Femur (tissue), 1 donor: ENCODE measurements at places on chromosomes 2 and 18.

DNA sequence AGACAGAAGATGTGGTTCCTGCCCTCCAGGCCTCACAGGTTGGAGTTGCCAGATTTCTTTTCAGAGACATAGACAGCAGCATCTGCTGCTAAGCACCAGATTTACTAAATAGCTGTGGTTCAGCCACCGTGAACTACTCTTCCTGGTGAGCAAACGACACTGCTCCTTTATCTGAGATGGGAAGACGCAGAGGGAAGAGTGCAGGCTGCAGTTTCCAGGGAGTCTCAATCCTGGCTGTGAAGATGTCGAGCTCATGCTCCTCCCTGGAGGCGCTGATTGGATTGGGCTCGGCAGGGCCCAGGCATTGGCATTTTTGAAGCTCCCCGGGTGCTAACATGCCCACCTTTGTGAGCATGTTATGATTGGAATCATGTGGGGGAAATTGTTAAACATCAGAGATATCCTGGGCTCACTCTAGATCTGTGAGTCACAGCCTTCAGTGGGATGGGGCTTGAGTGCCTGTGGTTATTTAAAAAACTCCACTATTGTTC lies 314.8 kb downstream of the TSN start:
- DNase-seq: no peak

GRCh38 chr2:8532438-8532837 lies 149.4 kb upstream of the ID2 start:
- no peak for DNase-seq

GRCh38 chr2:127255146-127255545 lies 35.0 kb upstream of the CYP27C1 start:
- DNase-seq: peak; percentile 74

GRCh38 chr18:7417727-7418126 lies 149.4 kb upstream of the PTPRM start:
- no peak for DNase-seq

GRCh38 chr2:19745318-19746136 lies 156.3 kb downstream of the TTC32 start:
- no peak for DNase-seq

DNA sequence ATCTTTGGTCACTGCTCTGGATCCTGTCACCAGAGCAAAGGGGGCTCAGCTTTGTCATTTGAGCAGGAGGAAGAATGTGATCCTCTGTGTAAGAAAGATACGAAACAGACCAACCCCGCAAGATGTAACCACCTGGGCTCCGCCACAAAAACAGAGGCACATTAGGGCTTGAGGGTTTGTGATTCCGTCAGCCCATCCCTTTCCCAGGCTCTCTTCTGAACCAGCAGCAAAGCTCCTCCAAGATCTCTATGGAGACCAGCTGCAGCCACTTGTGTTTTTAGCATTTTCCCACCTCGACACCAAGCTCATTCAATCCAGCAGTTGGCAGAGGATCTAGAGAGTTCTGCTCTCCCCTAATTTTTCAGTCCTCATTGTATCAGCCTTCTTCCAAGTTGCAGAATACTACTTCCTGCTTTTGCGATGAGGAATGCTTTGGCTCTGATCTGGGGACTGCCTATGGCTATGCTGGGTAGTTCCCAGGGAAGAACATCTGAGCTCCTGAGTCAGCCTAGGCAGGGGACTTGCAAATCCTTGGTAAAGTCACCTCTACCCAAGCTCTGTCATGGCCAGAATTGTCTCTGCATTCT lies 139.6 kb upstream of the RAB12 start:
- peak; percentile 52 for DNase-seq

DNA sequence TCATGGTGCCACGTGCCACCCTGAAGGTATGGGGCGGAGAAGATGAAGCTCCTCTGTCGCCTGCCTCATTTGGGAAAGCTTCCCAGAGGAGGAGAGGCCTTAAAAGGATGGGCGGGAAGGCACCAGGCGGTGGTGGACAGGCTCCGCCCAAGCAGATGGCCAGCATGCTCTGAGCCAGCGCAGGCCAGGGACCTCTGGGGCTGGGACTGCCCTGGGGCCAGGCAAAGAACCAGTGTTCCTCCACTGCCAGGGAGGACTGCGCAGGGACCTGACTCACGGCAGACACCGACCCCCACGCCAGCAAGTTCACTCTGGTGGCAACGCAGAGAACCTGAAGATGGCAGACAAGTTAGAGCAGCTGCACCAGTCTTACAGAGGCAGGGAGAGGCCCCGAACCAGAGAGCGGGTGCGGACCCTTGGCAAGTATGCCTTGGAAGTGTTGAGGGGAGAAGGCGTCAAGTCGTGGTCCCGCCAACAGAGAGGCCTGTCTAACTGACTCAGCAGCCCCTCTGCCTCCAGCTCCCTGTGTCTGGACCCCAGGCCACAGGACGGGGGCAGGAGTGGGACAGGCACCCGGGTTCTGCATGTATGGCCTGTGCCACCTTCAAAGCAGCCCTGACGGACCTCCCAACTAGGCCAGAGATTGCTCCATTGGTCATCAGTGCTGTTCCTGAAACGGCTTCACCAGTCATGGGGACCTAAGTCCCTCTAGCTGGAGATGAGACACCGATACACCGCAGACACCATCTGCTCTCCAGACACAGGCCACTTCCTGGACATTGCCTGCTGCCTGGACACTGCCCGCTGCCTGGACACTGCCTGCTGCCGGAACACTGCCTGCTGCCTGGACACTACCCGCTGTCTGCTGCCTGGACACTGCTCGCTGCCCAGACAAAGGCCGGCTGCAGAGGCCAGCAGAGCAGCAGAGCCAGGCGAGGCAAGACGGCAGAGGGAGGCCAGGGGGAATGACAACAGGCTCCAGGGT lies 124.7 kb downstream of the HDAC4 start:
- DNase-seq: peak; percentile 72

GRCh38 chr2:138744713-138745112 lies 35.5 kb downstream of the NXPH2 start:
- DNase-seq: peak; percentile 80

DNA sequence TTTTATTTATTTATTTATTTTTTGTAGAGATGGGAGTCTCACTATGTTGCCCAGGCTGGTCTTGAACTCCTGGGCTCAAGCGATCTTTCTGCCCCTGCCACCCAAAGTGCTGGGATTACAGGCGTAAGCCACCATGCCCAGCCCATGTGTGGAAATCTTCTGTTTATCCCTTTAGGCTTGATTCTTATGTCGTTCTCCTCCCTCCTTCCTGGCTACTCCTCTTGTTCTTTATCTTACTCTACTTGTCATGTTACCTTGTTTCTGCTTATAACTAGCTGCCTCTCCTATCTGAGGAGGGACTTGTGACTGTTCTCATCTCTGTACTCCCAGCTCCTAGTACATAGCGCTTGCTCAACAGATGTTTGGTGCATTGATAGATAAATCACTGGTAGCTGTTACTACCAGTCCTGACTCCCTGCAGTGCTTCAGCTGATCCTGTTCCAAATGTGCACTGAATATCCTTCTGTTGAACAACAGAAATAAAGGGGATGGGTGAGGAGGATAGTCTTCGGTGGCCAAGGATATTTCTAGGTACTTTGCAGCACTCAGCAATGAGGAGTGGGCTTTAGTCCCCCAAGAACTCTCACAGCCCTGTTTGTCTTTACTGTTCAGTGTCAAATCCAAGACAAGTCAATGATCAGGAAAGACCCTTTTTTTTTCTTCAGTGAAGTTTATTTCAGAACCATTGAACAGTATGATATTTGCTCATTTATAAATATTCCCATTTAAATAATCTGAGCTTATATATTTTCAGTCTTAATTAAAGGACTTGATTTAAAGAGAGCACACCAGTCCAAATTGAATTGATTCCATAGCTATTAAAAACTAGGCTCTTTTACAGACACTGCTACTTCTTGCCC lies 7.2 kb downstream of the IL1B start:
- DNase-seq: no peak

DNA sequence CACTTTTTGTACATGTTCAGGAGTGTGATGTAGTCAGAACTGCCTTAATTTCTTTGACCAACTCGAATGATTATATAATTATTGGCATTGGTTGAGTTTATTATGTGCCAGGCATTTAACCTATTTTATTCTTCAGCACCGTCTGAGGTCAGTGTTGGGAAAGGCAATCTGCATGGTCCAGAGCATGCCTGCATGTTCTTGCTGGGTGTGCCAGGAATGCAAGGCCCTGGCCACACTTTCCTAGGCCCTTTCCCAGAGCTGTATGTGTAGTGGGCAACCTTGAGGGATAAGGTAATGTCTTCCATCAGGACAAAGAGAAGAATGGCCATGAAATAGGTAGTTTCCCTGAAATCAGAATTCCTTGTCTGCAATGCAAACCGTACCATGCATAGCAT lies 9.7 kb upstream of the SNRNP200 start:
- no peak for DNase-seq

- no peak for DNase-seq
Measured at GRCh38 chr2:208049441-208049840, 24.1 kb upstream of the PLEKHM3 start.

DNA sequence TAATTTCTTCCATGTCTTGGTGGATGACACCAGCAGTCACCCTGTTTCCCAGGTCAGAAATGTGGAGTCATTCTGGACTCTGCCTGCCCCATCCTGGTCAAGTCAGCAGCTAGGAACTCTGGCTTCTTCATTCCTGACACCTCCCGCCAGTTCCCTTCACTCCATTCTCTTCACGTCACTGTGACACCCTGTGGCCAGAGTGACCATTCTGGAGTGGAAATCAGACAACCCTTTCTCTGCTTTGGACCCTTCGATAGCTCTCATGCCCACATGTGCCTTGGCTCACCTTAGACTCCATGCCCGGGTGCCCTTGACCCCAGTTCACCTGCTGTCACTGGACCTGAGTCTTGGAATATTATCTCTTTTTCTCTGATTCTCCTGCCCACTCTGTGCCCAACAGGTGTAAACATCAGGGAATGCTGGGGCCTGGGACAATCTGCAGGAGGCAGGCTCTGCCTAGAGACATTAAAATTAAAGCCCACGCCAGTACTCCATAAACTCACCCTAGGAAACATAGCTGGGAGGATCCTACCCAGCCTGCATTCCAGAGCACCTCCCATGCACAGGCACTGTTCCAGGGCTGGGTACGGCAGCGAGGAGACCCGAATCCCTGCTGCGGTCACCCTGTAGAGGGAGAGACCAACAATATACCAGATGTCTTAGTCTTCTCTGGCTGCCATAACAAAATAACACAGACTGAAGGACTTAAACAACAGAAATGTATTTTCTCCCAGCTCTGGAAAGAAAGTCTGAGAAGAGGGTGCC lies 41.1 kb upstream of the FAHD2A start:
- peak; percentile 3 for DNase-seq

- DNase-seq: no peak
Measured at GRCh38 chr2:164458792-164459191, 162.5 kb downstream of the GRB14 start.

- no peak for DNase-seq
Measured at GRCh38 chr18:73824671-73825070, 323.0 kb downstream of the FBXO15 start.

- DNase-seq: peak; percentile 5
Measured at GRCh38 chr2:8462280-8462679, 219.6 kb upstream of the ID2 start.

- no peak for DNase-seq
Measured at GRCh38 chr2:31000970-31001369, 137.3 kb downstream of the GALNT14 start.

DNA sequence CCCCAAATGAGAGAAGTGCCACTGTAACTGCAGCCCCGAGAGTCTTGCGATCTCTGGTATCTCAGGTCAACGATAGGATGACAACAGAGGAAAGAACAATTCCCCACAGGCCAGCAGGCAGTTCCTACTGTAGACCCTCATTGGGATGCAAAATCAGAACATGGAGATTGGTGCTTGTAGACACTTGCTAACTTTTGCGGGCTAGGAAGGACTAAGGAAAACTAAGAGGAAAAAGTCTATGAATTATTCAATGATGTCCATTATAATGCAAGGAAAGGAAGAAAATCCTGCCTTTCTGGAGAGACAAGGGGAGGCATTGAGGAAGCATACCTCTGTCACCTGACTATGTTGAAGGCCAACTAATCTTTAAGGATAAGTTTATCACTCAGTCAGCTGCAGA lies 51.9 kb upstream of the CWC22 start:
- DNase-seq: no peak

DNA sequence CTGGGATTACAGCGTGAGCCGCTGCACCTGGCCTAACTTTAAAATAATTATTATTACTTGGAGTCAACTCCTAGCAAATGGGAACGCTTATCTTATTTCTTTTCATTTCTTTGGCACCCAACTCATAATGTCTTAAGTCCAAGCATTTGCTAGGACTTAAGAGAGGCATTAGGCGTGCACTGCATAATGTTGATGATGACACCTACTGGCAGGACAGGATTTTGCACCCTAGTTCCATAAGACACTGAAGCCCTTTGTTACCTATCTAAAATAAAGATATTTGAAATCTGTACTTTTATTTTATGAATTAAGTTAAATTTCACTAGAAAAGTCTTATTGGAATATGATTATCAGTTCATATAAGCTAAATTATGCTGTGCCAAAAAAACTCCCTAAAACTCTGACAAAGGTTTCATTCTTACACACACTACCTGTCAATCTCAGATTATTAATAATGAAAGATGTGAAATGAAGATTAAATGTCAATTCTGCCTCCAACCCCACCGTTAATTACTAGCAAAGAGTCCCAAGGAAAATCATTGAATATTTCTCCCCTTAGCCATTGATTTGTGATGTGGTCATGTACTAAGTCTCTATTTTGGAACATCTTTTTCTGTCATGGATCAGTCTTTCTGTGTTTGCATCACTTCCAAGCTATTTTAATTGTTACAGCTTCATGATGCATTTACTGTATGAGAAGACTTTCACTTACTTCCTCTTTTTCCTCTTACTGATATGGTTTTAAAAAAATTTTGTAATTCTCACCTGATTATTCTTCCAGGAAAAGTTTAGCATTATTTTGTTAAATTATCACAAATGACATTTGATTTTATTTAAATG lies 12.7 kb upstream of the CDH2 start:
- no peak for DNase-seq

- DNase-seq: no peak
Measured at GRCh38 chr2:180279581-180279980, 272.5 kb upstream of the CWC22 start.

DNA sequence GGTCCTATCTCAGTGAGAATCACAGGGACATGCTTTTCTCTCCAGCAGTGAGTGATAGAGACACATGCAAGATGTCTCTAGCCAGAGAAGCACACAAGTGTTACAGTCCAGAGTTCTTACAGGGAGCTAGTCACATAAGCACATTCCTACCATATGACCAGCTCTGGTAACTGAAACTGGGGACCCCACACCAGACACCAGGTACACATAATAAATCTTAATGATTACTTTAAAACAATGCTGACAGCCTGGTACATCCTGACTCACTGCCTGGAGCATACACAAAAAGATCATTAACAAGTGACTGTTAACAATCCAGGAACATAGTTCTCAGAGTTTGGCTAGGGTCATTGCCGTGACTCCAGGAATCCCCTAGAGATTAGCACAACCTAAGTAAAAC lies 53.6 kb downstream of the GALNT1 start:
- DNase-seq: peak; percentile 36

GRCh38 chr2:9910699-9911098 lies 40.8 kb upstream of the GRHL1 start:
- no peak for DNase-seq

DNA sequence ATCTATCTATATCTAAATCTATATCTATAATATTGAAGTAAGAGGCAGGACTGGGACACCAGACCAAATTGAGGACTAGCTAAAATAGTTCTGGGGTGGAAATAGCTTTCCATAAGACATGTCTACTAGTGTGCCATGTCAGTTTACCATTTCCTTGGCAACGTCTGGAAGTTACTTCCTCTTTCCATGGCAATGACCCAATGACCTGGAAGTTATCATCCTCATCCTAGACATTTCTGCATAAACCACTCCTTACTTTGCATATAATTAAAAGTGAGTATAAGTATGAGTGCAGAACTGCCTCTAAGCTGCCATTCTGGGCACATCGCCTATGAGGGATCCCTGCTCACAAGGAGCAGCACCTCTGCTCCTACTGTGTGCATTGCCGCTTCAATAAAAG lies 734.0 kb upstream of the GCFC2 start:
- DNase-seq: no peak
